Dermis blood vessel endothelial cell (primary cell): ENCODE measurements at places on chromosomes 16 and 17.

- no peak for DNase-seq
Measured at GRCh38 chr16:87345726-87346424, 28.7 kb upstream of the C16orf95 start.

DNA sequence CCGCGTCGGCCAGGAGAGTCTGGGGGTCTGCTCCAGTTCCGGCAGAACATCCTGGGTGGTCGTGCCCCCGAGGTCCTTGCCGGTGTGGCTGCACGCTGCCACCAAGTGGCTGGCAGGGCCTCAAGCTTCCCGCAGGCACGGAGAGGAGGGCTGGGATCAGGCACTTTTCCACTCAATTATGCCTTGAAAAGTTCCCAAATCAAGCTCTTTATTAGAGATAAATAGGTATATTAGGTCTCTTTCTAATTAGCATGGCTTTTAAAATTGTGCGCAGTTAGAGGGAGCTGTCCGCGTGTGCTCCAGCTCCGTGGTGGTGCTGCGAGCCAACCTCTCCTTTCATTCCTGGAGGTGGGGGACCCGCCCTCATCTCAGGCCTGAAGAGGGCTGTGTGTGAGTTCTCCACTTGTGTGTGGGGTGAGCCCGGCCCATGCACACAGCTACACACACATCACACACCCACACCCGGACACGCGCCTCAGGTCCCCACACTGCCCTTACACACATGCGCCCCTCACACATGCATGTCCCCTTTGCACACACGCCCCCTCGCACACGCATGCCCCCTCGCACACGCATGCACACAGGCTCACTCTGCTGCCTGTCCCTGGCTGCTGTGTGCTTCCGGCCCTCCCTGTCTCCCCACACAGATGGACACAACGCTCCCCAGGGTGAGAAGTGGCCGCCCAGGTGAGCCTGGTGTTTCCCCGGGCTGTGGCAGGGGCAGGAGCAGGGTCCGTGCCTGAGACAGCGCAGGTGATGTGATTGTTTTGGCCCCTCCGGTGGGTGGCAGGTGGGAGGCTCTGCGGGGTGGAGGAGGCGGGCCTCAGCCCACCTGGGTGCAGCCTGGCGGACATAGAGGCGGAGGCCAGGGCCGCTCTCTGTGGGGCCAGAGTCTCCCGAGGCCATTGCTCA is 28.8 kb downstream of the CACNA1H start:
- no peak for DNase-seq

- DNase-seq = peak; percentile 13
Measured at GRCh38 chr17:17876959-17877528, 40.3 kb upstream of the SREBF1 start.

- DNase-seq = peak; percentile 99
Measured at GRCh38 chr16:31458844-31459686, at the start of gene ARMC5. TSS of gene ARMC5 (plus strand) at chr16:31459501. CDS start at chr16:31459525, 24 bp downstream.

DNA sequence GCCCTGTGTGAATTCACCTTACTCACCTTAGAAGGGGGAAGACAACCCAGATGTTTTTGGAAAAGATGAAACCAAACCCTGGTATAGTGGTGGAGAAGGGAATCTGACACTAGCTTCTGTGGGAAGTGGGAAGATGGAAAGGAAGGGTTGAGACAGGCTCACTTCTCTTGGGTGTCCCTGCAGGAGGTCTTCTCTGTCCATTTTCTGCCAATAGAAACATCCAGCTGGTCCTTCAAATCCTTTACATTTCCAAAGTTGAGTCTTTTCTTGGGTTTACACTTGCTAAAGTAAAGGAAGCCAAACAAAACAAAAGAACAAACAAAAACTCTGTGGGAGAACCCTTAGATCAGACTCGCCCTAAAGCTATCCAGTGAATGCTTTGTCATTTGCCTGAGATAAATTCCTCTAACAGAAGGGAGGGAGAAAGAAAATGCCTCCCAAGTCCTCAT is 10.2 kb downstream of the HOXB1 start:
- DNase-seq = no peak

DNA sequence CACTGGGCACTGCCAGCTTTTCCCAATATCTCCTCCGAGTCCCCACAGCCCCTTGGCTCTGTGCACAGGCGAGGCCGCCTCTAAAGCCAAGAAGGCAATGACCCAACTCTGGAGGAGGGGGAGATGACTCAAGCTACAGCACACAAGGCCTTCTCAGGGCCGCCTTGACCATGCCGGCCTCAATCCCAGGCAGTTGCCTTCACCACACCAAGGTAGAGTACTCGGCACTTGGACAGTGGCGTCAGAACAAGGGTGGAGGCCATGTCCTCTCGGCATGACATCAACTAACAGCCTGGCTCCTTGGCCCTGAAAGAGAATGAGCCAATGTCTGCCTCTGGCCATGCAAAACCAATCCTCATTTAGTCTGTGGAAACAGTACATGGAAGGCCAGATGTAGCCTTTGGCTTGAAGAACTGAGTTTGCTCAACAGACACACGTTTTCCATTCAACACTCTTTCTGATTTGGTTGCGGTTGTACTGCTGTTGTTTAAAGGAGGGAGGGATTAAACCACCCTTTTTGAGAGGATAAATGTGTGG is 139.6 kb downstream of the XYLT1 start:
- no peak for DNase-seq

- no peak for DNase-seq
Measured at GRCh38 chr17:38536661-38537060, 69.1 kb downstream of the SRCIN1 start.

DNA sequence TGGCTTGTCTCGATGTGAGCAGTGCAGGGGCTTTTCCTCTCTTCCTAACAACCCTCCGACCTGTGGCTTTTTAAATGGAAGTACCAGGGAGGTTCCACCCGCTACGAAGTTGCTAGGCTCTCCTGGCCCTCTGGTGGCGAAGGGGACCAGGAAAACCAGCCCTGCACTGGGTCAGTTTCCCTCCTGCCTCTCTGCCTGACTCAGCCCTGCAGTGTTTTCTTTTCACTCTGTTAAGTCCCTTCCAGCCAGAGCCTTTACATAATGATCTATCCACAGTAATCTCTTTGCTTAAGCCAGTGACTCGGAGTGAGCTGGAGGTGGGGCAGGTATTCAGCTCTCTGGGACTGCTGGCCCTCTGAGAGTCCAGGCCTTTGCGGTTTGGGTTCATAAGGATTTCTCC is 331.3 kb upstream of the EEF2KMT start:
- DNase-seq = no peak

GRCh38 chr16:10332241-10332640 is 53.6 kb upstream of the ATF7IP2 start:
- DNase-seq = no peak
